ENCODE measurements at places on chromosomes 11 and 22.

DNA sequence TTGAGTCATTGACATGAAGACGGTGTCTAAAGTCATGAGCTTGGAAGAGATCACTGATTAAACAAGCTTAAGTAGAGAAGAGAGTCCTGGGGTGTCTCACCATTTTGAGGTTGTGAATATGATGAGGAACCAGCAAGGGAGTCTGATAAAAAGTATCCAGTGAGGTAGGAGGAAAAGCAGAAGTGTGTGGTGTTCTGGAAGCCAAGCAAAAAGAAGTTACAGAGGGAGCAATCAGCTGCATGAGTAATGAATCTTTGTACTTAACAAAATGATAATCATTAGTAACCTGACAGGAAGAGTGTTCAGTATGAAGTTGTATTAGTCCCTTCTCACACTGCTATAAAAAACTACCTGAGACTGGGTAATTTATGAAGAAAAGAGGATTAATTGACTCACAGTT, 131.3 kb downstream of the C11orf87 start:
- no peak for DNase-seq

DNA sequence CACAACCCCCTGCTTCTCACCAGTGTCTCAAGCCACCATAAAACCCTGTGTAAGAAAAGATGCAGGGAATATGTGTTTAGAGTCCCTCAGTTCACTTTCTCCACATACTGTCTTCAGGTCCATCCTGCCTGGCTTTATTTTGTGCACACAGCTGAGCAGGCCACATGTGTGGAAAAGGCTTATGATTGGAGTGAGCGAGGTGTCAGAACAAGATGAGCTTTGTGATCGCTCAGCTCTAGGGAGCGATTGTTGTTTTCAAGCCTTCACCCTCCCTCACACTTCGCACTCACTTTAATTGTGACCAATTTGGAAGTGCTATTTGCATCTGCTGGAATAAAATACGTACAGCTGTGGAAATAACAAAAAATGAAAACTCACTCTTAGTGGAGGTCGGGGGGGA, 931.1 kb upstream of the TENM4 start:
- no peak for DNase-seq

- DNase-seq = no peak
These were observed 57.4 kb downstream of the LRP5 start for GRCh38 chr11:68369756-68370155.

DNA sequence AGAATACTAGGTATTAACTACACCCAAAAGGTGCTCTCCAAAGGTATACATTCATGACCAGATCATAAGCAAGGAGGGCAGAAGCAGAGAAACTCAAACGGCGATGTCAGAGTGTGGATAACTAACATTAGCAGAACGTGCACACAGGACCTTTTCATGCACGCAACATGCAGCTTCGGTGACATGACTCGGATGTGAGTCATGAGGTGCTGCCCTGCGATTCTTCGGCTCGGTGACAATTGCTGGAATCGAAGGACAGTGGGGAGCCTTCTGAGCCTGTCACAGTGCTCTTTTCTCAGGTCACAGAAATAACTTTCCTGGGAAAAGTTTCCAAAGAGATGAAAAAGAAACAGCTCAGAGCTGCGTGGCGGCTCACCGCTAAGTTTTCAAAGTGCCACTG, 418.5 kb upstream of the SYN3 start:
- DNase-seq = no peak

- DNase-seq = no peak
These were observed 11.7 kb downstream of the RAC2 start for GRCh38 chr22:37232140-37232998.

DNA sequence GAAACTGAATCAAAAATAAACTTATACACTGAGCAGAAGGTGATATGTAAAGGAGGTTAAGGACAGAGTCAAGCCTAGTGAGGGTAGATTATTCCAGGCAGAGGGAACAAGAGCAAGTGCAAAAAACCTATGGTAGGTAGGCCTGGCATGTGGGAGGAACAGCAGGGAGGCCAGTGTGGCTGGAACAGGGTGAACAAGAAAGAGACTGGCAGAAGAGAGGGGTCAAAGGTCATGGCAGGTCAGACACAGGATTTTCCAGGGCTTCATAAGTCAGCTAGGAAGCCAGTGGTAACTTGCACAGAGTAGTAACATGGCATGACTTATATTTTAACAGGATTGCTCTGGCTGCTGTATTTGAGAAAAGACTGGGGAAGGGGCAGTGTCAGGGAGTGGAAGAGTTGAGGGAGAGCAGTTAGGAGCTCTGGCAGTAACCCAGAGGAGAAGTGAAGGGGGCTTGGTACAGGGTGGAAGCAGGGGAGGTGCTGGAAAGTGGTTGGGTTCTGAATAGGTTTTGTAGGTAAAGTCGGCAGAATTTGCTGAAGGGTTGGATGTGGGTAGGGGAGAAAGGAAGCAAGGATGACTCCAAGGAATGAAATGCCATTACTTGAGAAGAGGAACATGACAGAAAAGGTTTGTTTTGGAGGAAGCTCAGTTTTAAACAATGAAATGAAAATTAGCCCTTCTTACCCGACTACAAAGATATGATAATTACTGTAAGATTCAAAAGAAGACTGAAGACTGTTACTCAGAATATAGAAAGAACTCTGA, 86.2 kb downstream of the ZNRF3 start:
- DNase-seq = no peak

GRCh38 chr22:22882033-22882717, 5.4 kb upstream of the IGLL5 start:
- DNase-seq = no peak

GRCh38 chr22:46180370-46181137, 30.2 kb downstream of the PPARA start:
- DNase-seq = no peak

DNA sequence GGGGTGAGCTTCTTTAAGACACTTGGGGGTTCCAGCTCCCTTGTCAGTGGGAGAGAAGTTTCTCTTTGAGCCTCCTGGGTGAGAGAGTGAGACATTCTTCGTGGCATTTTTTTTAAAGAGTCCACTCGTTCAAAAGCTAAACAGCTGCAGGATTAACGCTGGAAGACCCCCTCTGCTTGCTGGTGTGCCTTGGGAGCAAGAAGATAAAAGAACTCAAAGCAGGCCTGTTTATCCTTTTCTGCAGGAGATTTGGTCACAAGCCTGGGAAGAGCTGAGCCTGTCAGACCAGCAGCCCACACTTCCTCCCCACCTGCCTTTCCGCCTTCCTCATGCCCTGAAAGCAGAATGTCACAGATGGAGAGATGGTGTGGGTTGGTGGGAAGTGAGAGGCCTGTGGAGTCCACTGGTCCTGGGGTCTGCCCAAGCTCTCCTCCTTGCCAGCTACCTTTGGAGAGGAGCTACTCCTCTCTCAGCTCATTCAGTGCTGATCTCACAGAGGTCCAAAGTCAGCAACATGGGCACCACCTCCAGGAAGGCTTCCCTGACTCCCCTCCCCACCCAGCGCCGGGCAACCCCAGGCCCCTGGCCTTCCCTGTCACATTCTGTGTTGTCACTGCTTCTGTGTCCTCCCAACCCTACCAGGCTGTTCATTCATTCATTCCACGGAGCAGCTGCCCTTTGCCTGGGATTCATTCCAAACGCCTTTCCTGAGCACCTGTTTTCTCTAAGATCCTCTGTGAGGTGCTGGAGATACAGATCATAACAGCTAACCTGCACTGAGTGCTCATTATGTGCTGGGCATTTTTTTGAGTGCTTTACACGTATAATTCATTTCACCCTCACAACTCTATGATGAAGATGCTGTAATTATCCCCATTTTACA, 6.7 kb downstream of the GDPD5 start:
- no peak for DNase-seq

All from RWPE2 (cell line).